BJ (cell line): ENCODE measurements at places on chromosomes 7 and 10. TPM values are rescaled to one million over a fixed set of nuclear protein-coding genes. Genes with fewer than 3 reads are reported as not detected.

ARMC3 gene
- polyA plus RNA-seq, result not detected in 2 replicates

SUV39H2 gene
- 2.2 and 5.7 TPM in 2 replicates for polyA plus RNA-seq

AGMO gene
- not detected in 2 replicates for polyA plus RNA-seq

STN1 gene
- polyA plus RNA-seq, result 17.8 and 19.5 TPM in 2 replicates

PIK3AP1 gene
- 0.04 and 0.06 TPM in 2 replicates for polyA plus RNA-seq

KCP gene
- 0.02 TPM in 1 of 2 replicates, not detected in the other for polyA plus RNA-seq
